Fibroblast of skin of abdomen (primary cell): ENCODE measurements at places on chromosomes 4 and X.

DNA sequence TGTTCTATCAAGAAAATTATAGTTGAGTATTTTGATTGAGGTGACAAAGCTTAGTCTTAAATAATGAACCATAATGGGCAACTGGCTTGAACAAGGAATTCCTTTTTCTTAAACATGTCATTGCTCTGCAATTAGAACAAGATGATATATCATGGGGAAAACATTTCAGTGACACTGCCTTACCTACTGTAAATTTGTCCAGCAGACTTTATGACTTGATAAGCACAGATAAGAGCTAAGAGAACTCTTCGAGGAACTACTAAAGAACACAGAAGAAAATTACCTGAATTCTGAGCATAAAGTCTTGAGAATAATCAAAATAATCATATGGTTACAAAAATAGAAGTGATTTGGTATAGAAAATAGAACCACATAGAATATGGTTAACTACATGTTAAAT, 257.8 kb downstream of the PDHA2 start:
- DNase-seq: no peak

- DNase-seq: no peak
These were observed 64.5 kb downstream of the CDS1 start for GRCh38 chr4:84647312-84647884.

GRCh38 chr4:79920163-79920853, 152.7 kb downstream of the ANTXR2 start:
- no peak for DNase-seq

GRCh38 chr4:79759793-79760192, 313.2 kb downstream of the ANTXR2 start:
- DNase-seq: peak; percentile 13

- no peak for DNase-seq
These were observed 4.5 kb downstream of the CYSLTR1 start for GRCh38 chrX:78322863-78323262.

DNA sequence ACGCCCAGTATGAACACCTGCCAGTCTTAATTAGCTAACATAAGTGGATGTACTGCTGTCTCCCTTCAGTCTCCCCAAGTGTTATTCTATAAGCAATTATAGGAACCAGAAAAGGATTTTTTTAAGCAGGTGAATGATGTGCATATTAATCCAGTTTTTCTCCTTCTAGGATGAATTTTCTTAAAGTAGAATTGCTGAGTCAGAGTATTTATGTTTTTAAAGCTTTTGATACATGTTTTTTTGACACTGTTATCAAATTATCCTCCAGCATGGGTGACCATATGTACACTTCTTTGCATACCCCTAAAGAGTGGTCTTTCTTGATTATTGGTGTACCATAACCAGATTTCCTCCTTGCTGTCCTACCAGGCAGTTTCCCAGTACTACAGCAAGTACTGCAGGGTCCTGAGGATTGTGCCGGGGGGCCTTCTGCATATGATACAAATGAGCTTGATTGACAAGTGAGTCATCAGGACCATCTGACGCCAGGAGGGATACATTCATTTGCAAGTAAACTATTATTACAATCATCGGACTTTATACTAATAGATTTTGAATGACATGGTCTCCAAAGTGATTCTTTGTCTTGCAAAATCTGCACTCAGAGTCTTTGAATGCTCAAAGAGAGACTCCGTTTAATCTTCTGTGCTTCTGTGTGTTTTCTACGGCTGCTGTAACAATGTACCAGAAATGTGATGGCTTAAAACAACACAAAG, 10.7 kb upstream of the PCYT1B start:
- no peak for DNase-seq

- DNase-seq: no peak
These were observed 411.2 kb downstream of the SPOCK3 start for GRCh38 chr4:166823126-166823525.
